ENCODE measurements at places on chromosomes 7 and 10.
A peak's percentile ranks its signal among the peaks of the same experiment; 100 is the strongest.

GRCh38 chr10:104144931-104145330 lies 23.0 kb downstream of the SFR1 start:
- no peak for DNase-seq

DNA sequence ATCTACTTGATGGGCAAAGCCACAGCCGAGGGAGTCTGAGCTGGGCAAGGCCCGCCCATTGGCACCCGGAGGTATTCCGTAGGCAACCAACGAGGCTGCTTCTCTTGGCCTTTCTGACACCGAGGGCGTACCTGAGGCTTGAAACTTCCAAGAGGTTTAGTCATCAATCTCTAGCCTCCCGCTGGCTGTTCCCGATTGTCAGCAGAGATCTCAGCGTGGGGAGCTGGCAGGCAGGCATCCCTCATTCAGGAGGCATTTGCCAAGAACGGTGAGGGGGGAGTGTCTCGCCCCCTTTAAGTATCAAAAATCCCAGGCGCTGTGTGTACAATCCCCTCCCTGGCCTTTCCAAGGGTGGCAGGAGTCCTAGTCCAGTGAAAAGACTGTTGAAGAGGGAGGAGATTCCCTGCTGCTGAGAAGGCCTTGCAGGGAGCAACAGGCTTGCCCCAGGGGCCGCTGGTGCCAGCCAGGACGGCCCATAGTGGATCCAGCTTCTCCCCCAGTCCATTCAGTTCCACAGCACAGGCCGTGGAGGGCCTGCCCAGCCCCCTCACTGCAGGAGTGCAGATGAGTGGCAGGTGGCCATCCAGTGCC lies 39.7 kb downstream of the OAT start:
- no peak for DNase-seq

- DNase-seq: no peak
Observed at GRCh38 chr10:98745645-98746044, 298.9 kb upstream of the HPS1 start.

- DNase-seq: no peak
Observed at GRCh38 chr10:607545-608185, 81.8 kb downstream of the DIP2C start.

- DNase-seq: no peak
Observed at GRCh38 chr7:129311429-129311828, 86.6 kb downstream of the AHCYL2 start.

DNA sequence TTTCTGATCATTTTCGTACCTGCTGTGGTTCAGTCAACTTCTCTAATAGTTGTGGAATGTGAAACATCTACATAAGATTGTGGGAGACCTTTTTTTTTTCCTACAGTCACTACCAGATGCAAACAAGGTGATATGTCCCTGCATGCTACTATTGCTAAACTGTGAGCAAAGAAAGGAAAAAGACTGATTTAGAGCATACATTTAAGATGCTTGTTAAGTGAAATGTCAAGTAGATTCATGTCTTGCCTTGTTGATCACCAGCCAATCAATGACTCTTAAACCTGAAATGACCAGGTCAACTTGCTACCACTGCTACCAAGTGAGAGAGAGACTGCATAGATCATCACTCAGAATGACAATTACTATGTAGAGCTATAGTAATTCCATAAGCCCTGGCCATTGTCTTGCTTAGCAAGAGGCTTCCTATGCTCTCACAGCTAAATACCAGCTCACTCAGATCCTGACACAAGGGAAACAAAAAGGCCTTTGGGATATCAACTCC lies 84.3 kb upstream of the SKAP2 start:
- DNase-seq: no peak

- DNase-seq: no peak
Observed at GRCh38 chr7:13159003-13159402, 471.6 kb downstream of the ARL4A start.

DNA sequence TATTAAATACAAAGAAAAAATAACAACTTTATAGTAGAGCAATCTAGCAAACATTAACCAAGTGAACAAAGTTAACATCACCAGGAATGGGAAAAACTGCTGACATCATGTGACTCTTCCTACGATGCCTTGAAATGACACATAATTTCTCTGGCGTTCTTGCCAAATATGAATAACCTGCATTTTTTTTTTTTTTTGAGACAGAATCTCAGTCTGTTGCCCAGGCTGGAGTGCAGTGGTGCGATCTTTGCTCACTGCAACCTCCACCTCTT lies 126.5 kb upstream of the VKORC1L1 start:
- no peak for DNase-seq

- no peak for DNase-seq
Observed at GRCh38 chr7:114784746-114785145, 137.1 kb upstream of the MDFIC start.

DNA sequence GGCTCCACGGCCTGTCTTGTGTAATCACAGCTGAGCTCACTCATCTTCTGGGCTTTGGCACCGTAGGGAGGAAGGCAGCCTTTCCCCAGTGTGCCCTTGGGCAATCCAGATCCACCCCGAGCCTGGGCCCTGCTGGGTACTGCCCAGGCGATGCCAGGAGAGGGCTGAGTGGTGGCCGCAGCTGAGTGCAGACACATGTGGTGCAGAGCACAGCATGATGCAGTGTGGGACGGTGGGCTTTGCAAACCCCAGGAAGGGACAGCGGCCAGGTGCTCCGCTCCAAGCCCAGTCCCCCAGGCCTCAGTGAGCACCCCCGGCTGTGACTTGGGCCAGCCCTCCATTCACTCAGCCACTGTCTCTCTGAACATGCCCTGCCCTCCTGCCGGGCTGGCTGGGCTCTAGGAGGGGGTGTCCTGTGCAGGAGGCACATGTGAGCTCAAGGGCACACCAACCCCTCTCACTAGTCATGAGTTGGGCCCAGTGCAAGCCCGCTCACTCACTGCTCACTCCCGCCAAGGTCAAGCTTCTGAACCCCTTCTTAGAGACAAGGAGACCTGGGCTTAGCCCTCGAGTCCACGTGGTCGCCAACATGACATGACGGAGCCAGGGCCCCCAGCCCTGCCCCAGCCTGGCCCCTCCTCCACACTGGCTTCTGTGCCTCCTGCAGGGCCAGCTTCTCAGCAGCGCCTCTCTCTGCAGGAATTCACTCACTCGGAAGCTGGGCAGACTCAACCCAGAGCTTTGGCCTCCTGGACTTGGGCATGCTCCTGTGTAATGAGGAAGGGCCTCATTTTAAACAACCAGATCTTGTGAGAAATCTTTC lies 77.5 kb upstream of the INSIG1 start:
- DNase-seq: no peak

- DNase-seq: no peak
Observed at GRCh38 chr10:89643431-89643811, 1.6 kb downstream of the PANK1 start.

- DNase-seq: no peak
Observed at GRCh38 chr7:106824458-106824857, 40.6 kb upstream of the PIK3CG start.

DNA sequence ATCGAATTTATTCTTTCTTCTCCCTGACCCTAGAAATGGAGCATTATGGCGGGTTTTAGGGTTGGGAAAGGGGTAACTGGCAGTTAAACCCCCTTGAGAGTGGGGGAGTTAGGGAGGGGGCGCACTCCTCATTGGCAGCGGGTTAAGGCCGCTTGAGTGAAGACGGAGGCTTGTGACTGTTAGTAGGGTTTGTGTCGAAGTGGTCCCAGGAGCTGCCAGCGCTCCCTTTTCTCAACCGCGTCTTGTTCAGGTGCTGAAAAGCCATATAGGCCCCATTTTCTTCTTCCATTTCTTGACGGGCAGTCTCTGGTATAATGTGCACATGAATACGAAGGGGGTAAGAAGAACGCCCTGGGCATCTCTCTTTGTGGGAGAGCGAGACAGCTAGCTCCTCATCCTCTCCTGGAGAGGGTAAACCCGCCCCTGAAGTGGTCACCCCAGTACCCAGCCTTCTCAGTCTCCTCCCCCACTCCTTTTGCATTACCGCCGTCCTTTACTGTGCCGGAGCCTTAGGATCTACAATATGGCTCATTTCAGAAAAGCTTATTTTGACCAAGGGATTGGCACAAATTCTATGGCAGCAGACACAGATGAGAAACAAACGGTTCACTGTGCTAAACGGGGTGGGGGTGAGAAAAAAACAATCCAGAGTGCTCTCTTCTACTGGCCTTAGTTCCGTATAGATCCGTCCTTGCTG lies 836 bp downstream of the KMT2E start:
- peak; percentile 39 for DNase-seq

DNA sequence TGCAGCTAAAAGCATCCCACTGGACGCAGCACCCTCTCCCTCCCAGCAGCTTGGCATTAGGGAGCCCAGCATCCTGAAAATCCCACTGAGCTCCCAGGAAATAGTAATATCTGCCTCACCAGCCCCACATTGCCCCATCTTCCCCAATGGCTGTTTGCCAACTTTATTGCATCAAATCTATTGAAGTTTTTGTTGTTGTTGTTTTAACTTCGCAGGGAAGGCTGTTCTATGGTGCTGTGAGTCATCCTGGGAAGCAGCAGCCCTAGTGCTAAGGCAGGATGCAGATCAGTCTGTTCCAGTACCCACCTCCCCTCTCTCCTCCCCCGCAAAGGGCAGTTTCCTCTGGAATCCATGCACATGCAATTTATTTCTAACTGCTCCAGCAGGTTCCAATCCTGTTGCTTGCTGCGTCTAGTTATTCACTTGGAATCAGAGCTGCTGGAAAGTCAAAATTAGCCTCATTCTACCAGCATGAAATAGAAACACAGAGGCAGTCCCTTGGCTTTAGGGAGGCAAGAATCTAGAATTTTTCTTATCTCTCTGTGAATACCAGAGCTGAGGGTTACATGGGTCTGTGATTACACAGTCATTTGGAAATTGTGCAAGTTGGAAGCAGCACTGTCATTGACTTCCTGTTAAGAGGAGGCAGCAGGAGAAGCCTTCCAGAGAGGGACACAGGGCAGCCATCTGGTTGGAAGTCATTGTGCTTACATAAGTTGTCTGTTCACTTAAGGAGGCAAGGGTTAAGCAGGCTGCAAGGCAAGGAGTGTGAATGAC lies 115.9 kb upstream of the CACUL1 start:
- no peak for DNase-seq

DNA sequence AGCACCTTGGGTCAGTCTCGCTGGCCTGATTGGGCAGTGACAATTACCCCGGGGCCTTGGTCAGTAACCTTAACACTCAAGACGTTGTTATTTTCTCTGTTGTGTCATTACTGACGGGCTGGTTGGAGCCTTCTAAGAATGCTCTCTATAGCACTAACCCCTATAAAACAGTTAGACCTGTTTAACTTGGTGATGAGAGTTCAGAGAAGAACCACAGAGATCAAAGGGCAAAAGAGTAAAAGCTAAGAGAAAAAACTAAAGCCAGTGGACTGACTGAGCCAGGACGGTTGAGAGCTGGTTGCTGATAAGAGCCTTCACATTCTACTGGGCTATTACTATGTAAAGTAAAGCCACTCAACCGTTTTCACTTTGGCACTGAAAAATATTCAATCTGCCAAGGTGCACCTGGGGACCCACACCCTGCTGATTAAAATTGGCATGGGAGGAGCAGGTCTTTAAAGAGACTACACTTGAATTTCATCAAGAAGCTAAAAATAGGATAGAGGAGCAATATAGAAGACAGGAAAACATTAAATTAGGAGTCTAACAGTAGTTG lies 13.6 kb upstream of the ITGB1 start:
- DNase-seq: peak; percentile 48

DNA sequence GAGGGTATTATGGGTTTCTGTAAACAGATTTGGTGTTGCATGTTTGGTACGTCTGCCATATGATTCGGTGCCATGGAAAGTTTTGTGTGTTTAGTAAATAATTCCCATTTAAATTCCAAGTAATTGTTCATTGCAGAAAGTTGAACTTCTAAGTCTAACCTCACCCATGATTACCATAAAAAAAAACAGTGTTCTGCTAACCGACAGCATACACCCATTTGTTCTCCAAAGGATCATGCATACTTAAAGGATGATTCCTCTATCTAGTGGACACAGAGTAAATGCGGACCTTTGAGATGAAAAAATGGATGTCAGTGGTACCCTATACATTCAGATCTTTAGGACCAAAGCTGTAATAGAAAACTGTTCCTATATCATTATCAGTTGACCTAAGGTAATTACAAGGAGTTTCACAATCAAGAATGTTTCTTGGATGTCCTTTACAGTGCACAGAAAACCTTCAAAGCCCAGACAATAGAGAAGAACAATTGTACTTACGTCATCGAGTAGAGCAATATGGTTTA lies 209.9 kb downstream of the CRPPA start:
- no peak for DNase-seq

DNA sequence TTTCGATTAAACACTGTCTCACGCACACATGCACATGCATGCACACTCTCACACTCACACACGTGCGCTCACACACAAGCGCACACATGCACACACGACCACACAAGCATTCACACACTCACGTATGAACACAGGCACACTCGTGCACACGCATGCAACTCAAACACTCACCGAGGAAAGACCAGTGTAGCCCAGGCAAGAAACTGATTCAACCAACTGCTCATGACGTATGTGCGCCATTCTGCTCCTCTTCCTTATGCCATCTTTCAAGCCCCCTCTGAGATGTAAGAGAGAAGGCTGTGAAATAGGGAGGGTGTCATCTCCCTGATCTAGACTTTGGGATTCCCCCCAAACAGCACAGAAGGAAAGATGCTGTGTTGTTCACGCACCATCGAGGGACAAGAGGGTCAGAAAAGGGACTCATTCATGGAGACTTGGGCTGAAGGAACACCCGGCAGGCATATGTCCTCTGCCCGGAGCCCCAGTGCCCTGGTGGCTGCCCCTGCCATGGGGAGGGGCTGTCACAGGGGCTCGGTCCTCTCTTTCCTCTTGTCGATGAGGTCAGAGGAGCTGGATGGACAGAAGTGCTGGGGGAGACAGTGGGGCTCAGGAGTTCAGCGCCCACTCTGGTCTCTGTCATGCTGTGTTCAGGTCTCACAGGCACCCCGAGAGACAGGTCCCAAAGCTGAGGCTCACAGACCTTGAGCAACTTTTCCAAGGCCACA lies 130.1 kb upstream of the SHH start:
- no peak for DNase-seq

DNA sequence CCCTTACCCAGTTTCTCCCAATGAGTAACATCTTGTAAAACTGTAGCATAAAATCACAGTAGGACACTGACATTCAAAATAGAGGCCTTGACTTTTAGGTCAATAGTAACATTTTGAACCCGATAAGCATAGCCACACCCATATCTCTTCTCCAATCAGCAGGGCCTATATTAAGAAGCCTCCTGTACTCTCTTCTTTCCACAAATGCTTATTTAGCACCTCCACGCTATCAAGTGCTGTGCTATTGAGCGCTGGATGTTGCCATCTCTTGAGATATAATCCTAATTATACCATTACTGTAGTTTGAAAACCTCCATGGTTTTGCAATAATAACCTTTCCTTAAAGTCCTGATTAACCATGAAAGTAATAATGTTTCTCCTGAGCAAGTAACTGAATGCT lies 40.1 kb upstream of the CBLL1 start:
- DNase-seq: no peak

Measured in NCI-H1436 (cell line).